ENCODE measurements at places on chromosomes 3 and 15.

- DNase-seq = no peak
Observed at GRCh38 chr3:13782501-13782900, 97.4 kb downstream of the WNT7A start.

- DNase-seq = no peak
Observed at GRCh38 chr3:43854283-43854682, 163.5 kb downstream of the ABHD5 start.

DNA sequence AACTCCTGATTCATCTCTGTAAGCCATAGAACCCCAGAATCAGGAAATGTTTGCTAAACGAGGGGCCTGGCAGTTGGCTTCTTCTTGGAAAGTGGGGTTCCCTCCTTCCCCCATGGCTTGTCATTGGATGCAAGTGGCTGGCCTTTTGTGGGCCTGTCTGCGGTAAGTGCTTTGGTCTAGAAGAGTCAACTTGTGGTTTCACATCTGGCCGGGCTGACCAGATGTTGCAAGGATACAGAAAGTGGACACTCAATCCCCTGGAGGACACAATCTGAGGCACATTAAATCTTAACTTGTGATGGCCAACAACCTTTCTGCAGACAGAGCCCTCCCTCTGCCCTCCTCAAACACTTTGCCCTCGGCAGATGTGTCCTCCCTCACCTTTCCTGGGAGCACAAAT lies 1.1 kb downstream of the FAH start:
- DNase-seq = no peak

DNA sequence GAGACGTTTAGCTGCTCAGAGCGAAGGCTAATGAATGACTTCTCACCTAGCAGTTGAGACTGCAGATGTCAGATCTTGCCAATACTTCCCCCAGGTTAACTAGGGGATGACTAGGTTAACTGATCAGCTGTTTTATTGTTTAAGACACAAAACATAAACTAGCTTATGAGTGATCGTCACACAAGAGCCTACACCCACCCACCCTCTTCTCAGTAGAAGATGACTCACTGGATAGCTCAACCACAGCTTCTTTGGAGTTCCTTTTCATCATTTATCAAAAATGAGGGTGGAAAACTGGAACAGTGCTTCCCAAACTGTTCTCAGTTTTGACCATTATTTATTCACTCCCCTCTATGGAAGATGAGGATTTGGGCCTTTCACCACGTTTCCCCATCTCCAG lies 25.2 kb downstream of the GASK1A start:
- no peak for DNase-seq

DNA sequence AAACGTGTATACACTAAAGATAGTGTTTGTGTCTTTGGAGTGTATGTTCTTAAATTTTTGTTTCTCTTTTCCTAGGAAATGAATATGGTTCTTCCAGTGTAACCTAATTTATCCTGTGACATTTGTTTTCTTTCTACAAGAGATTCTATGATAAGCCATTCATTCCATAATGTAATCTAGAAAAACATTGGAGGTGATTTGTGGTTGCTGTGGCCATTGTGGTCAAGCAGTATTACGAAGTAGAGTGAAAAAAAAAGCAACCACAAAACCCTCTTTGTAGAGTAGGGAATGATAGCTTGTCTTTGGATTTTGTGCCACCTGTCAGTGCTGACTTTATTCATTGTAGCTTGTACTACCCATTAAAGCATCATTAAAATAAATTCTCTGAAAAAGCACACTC lies 1209.6 kb downstream of the ZPLD1 start:
- DNase-seq = no peak

GRCh38 chr3:100776097-100776729 lies 66.9 kb downstream of the TFG start:
- DNase-seq = no peak

DNA sequence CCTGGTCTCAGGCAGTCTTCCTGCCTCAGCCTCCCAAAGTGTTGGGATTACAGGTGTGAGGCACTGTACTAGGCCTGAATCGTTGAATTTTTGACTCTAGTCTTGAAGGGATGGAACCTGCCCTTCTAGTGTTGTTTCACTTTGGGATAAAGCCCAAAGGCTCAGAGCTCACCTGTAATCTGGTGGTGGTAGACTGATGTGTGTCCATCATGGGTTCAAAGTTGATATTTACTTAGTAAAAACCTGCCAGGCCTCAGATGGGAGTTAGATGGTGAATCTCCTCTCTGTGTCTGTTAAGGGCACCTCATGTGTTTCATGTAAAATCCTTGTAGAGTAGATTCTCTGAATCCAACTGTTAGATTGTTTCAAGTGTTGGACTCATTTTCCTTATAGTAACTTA lies 41.1 kb downstream of the FNDC3B start:
- no peak for DNase-seq

GRCh38 chr15:77819048-77819850 lies 186.5 kb upstream of the LINGO1 start:
- DNase-seq = no peak

GRCh38 chr3:44893097-44893496 lies 18.7 kb downstream of the TGM4 start:
- no peak for DNase-seq

- no peak for DNase-seq
Observed at GRCh38 chr3:70989174-70989573, 594.4 kb downstream of the FOXP1 start.

GRCh38 chr15:94723801-94724200 lies 492.4 kb downstream of the MCTP2 start:
- no peak for DNase-seq
